ENCODE measurements at places on chromosomes 5 and 9.

DNA sequence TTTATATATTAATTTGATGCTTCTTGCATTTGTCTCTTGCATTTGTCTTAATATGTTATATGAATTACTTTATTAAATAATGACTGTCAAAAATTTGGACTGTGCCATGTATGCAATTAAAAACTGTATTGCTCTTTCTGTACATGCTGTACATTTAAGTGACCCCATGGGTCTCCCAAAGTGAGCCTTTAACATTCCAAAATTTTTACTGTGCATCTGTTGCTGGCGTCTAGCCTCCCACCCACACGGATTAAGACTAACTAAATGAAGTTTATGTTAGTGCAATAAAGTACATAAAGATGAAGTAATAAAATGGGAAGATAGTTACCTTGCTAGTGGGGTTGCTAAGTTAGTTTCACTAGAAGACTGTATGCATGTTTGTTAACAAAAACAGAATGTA is 48.5 kb downstream of the ADAMTS19 start:
- no peak for DNase-seq

DNA sequence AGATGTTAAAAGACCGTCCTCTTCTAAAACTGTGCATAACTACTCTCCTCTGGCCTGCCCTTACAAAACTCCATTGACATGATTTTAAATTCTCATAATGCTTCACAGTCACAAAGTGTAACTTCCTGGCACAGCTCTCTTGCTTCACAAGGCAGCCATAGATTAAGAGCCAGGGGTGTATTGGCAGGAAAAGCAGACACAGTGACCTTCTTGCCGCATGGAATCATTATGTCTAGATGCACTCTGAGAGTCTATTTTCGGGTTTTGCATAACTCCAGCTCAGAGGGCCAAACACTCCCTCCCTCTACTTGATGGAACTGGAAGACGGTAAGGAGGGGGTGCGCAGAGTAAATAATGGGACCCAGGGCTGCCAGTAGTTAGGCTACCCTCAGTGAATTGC is 110.1 kb downstream of the MARCHF3 start:
- DNase-seq, result no peak

DNA sequence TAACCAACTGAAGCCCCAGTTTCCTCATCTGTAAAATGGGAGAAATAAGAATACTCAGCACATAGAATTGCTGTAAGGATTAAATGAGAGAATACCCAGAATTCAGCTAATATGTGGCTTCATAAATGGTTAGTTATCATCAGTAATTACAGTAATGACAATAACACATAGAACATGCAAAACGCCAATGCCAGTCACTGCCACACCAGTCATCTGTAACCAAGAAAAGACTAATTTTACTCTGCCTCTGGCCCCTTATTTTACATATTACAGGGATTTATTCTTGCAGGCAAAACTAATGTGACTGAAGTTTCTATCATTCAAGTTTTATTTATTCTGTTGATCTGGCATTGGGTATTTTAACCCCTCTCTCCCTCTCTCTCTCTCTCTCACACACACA is 46.5 kb downstream of the EBF1 start:
- DNase-seq, result no peak

GRCh38 chr5:132915681-132916080 is 42.2 kb downstream of the LEAP2 start:
- DNase-seq, result no peak

DNA sequence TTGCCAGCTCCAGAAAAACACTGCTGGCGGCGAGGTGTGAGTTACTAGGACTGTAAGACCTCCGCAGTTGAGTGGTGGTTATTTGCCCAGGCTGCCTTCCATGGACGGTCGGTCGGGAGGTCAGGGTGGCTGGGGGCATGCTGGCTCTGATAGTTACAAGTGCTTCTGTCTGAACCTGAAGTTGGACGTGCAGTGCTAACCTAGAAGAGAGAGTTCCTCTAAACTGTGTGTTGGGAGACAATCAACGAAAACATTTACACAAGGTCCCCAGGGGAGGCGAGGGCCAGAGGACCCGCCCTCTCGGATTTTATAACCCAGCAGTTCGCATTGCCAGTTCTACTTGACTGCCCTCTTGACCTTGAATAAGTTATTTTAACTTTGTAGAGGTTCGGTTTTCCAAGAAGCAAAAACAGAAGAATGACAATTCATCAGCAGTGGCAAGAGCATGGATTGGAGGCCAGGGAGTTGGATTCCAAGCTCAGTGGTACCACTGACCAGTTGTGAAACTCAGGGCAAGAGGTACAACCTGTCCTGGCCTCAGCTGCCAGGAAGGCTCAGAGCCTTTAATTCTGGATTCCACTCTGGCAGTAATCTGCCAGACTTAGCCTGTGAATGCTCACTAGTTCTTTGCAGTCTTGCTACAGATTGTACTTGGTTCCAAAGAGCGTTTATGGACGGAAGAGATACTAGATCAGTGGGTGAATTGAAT is 28.7 kb upstream of the PDE8B start:
- no peak for DNase-seq
